ENCODE measurements at places on chromosomes 4 and X.

- no peak for DNase-seq
These were observed 31.6 kb downstream of the UGDH start for GRCh38 chr4:39495446-39496213.

- DNase-seq = no peak
These were observed 38.1 kb upstream of the ARSH start for GRCh38 chrX:2967998-2968909.

DNA sequence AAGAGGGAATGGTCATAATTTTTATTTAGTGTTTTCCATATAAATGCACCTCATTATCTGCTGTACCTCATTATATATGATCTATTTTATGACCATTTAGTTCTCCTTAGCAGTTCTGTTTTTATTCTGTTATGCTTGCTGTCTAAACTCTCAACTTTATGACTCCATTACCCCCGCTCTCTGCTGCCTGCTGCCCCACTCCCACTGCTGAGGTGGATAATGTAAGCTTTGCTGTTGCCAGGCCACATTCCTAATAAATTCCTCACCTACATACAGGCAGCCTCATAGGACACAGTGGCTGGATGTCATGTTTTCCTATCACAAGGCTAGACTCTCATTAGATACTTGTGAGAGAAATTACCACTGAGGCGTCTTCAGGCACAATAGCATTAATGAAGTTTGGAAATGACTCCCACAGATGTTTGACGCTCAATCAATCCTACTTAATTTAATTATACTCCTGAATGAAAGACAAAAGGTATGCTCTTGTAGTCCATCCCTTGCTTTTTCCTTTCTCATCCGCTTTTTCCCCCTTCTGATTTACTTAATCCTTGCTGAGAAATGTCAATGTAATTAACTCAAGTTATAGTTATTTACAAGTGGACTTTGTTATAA is 497.5 kb upstream of the IGFBP7 start:
- no peak for DNase-seq

DNA sequence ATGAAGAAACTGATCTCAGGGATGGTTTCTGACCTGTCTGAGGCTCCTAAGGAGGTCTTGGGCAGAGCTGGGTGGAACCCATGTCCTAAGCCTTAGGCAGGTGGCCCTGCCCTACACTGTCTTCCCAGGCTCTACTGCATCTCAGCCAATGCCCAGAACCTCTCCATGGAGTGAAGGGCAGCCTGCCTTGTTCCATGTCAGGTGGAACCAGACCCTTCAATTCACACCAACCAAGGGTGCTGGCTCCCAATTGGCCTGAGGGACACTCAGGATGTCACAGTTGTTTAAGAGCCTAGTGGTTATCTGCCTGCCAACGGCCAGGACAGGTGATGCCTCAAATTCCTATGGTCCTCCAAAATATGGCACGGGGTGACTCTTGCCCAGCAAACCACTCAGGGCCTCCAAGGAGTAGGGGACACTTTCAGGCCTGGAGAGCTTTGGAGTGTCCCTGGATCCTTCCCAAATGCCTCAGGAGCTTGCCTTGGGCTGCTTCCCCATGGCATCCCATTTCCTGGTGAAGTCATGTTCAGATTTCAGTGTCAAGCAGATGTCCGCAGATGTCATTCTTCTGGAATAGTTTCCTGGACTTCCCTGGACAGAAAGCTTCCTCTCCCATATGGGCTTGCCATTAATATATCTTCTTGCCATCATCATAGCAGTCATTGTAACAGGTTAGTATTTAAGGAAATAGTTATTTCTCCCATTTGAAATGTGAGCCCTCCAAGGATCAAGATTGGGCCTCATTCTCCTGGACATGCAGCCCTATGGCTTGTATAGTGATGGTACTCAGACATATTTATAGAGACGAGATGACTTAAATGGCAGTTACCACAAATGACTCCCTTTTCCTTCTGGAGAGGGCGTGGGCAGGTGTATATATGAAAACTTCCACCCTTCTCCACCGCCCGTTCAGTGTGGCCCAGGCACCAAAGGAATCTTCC is 67.1 kb downstream of the MED28 start:
- DNase-seq = no peak

DNA sequence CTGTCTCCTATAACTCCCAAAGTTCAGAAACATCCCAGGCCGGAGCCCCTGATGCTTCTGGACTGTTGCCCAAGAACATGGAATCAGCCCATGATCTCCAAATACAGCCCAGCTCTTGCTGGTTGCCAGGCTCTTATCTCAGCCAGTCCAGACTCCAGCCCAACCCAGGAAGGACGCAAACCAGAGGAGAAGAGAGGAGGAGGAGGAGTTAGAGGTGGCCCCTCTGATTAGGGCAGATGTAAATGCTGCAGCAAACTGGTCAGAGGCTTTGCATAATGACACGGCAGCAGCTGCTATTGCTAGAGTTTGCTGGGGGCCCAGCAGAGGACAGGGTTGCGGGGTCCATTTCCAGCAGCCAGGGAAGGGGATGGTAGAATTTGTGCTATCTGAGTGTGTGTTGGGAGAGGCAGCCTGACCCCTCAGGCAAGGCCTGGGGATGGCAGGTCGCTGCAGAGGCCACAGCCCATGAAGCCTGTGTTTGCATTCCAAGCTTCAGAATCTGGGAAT is 4.2 kb upstream of the OTUD5 start:
- DNase-seq = no peak
